ENCODE measurements at places on chromosomes 16 and 17. TPM values are rescaled to one million over a fixed set of nuclear protein-coding genes. Genes with fewer than 3 reads are reported as not detected.

DNA sequence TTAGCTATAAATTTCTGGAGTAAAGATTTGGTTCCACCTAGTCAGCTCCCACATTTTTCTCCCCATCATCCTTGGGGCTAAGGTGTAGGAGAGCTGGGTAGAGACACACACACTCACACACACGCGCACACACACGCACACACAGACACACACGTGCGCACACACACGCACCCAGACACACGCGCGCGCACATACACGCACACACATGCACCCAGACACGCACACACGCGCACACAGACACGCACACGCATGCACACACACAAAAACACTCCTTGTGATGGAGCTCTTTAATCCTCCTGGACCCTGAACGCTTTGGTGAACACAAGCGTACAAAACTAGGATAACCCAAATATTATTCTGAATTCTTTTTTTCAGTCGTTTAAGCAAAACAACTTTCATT lies 253.6 kb downstream of the C16orf95 start:
- no peak for DNase-seq

EFCAB3 gene
- not detected for total RNA-seq

DNA sequence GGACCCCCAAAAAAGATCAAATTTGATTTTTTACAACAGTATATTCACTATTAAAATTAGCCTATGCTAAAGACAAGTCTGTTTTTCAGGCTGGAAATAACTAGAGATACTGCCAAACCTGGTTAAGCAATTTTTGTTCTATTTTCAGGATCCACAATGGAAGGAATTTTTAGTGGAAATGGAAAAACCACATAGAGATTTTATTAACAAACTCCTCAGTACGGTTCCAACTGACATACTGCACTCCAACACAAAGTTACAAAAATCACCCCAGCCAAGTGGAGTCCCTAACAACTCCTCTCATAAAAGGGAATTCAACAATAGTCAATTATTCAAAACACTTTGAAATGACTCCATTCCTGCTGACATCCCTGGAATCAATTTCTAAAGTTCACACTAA lies 101.6 kb upstream of the TOB1 start:
- DNase-seq = no peak

DNA sequence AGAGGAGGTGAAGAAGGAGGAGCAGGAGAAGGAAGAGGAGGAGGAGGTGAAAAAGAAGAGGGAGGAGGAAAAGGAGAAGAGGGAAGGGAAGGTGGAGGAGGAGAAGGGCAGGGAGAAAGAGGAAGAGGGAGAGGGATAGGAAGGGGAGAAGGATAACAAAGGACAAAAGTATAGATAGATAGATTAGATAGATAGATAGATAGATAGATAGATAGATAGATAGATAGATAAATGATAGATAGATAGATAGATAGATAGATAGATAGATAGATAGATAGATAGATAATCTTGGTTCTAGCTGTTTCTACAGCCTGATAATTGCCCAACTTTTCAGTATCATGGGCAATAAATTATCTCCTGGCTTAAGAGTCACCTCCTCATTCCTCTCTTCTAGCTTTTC lies 296.2 kb upstream of the C16orf82 start:
- no peak for DNase-seq

FAM20A gene
- 16.2 TPM for total RNA-seq

DNA sequence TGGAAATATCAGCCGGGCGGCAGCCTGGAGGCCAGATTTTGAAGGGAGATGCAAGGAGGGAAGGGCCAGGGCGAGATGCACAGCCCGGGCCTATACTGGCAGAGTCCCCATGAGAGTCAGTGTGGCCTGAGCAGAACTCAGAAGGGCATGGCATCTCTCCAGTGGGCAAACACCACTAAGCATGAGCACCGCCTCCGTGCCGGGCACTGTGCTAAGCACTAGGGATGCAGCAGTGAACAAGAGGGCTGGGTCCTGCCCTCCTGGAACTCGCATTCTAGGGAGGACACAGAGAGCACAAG lies 33.5 kb downstream of the TK2 start:
- no peak for DNase-seq

GRCh38 chr17:700504-701094 lies 14.0 kb downstream of the VPS53 start:
- no peak for DNase-seq

- DNase-seq = no peak
Measured at GRCh38 chr16:46855389-46855788, 24.4 kb upstream of the C16orf87 start.

KCNJ18 gene
- total RNA-seq = not detected

TMEM100 gene
- total RNA-seq = 26.0 TPM

GRCh38 chr17:1008008-1008761 lies 11.3 kb downstream of the TIMM22 start:
- no peak for DNase-seq

CIITA gene
- 3.2 TPM for total RNA-seq

DNA sequence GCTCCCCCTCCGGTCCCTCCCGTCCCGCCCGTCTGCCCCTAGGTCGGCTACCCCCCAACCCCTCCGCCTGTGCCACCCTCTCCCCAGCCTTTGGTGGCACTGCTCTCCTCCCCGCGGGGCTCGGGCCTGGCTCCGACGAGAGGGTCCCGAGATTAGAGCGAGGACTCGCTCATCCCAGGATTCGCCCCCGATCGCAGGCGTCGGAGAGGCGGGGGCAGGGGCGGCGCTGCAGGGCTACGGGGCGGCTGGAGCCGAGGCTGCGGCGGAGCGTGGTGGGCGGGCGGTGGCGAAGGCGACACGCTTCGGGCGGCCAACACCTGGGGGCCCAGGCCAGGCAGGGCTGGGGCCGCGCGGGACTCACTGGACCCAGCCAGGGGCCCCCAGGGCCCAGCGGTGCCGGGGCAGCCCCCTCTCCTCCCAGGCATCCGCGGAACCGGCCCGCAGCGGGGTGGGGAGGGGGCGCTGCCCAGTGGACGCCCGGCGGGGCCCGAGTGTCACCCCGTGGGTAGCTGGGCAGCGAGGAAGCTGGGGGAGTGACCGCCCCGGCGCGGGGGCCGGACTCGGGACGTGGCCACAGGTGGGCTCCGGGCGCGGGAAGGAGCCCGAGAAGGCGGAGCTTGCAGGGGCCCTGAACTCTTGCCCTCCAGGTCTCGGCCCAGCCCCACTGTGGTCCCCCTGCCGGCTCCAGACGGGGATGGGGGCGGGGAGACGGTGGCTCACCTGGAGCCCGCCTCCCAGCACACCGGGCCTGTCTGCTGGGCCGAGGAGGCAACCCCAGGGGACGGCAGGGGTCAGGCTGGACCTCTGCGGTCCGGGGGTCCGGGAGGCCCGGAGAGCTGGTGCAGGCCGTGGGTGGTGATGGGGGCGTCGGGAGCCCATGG lies 1.5 kb downstream of the MGAT5B start:
- no peak for DNase-seq

RTN4RL1 gene
- total RNA-seq = 5.2 TPM

FZD2 gene
- 2.4 TPM for total RNA-seq

DNA sequence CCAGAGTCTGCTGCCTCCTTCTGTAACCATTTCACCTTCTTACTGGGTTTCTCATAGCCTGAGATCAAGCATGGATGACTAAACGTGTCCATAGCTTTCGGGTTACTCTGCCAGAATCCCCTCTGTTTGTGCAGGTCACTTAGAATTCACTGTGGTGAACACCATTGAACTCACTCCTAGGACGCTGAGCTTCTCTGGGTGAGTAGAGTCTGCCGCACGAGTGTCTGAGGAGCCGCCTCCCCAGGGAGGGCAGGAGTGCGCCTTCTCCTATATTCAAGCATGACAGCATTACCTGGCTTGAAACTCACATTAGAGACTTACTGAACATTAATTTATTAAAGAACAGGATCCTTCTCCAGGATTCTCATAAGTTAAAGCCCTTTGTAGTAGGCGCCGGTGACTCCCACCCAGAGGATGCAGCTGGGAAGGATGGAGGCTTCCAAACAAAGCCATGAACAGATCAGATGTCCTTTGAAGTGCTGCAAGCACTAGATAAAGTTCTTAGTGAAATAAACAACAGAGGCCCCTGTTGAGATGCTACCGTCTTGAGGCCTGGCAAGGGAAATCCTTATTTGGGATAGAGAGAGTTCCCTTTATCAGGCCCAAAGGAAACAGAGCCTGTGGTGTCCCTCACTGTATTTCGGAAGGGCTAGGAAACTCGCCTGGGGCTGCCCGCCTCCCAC lies 144.6 kb upstream of the PLCG2 start:
- DNase-seq = no peak

MAPT gene
- total RNA-seq = 4.7 TPM

KRTAP4-6 gene
- total RNA-seq = not detected

DNA sequence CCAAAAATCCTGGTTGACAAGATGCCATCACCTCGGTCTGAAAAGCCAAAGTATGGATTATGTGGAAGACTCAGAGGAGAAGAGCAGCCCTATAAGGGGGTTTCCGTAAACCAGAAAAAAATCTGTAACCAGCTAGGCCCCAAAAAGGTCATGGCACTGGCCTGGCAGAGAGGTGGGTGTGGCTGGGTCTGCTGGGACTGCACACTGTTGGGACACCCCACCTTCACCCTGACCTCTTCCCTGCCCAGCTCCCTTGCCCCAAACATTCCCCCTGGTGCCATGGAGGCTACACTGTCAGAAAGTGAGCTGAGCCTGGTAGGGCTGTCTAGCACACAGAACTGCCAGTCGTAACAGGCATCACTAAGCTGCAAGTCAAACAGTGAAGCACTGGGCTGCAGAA lies 6.5 kb downstream of the SLC47A2 start:
- no peak for DNase-seq

- DNase-seq = no peak
Measured at GRCh38 chr16:24729951-24730815, 732 bp downstream of the TNRC6A start.

- no peak for DNase-seq
Measured at GRCh38 chr17:75498726-75499213, 16.6 kb downstream of the CASKIN2 start.

- no peak for DNase-seq
Measured at GRCh38 chr17:75819678-75820077, 24.5 kb downstream of the UNC13D start.

GRCh38 chr17:48202959-48203358 lies 95.4 kb downstream of the SNX11 start:
- DNase-seq = no peak

GRCh38 chr16:28264656-28265055 lies 27.7 kb upstream of the SBK1 start:
- DNase-seq = peak; percentile 26

DNA sequence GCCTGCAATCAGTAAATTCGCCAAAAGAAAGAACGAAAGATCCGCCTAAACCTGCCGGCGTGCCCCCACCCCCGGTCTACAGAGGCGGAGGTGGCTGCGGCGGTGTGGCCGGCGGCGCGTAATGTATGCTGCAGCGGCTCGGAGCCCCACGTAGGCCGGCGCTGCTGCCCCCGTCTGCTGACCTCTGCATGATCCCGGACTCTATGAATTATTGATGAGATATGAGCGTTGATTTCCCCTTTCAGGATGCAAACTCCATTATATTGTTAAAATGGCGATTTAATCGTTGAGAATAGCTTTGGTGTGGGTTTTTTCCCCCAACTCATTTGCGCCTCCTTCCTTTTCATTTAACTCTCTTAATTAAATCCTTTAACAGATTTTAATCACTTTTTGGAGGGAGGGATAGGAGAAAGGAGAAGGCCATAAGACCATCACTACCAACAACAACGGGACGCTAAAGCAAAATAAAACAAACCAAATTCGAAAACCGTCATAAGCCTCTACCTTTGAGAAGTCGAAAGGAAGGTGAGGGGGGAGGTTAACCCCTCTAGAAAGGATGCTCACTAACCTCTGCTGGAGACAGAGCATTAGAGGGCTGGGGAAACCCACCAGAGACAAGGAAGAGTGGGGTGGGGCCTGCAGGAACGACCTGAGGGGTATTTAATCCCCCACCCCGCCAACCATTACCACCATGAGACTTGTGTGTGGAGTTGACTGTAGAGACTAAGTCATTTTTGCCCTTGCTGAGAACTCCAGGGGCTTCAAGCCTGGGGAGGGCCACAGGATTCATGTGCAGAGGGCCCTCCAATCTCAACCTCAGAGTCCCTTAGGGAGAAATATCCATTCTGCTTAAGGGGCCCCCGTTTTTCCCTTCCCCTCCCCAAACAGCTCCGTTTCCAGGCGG lies 3.4 kb downstream of the HOXB3 start:
- no peak for DNase-seq

Data from omental fat pad (tissue), 4 donors.